Uterus (tissue), 4 donors: ENCODE measurements at places on chromosomes 5 and 9. TPM values are rescaled to one million over a fixed set of nuclear protein-coding genes. Genes with fewer than 3 reads are reported as not detected.

The DAPK1 gene
- total RNA-seq, result 44.6 TPM

GRCh38 chr9:90846770-90847419, 45.3 kb downstream of the SYK start:
- no peaks in the 10 kb centered on the region for H3K27me3 ChIP-seq
- no peak overlapping the region for H3K27ac ChIP-seq
- DNase-seq, result no peak
- H3K4me1 ChIP-seq, result no peaks in the 10 kb centered on the region

The AHRR gene
- total RNA-seq, result 9.1 TPM

- H3K36me3 ChIP-seq, result no peaks in the 10 kb centered on the region
- H3K27me3 ChIP-seq, result no peaks in the 10 kb centered on the region
- H3K27ac ChIP-seq, result no peak overlapping the region
- no peak for DNase-seq
- H3K4me3 ChIP-seq, result no peak overlapping the region
Measured at GRCh38 chr5:41812156-41812555, 58.1 kb downstream of the OXCT1 start.

The C5 gene
- total RNA-seq, result 37.1 TPM

DNA sequence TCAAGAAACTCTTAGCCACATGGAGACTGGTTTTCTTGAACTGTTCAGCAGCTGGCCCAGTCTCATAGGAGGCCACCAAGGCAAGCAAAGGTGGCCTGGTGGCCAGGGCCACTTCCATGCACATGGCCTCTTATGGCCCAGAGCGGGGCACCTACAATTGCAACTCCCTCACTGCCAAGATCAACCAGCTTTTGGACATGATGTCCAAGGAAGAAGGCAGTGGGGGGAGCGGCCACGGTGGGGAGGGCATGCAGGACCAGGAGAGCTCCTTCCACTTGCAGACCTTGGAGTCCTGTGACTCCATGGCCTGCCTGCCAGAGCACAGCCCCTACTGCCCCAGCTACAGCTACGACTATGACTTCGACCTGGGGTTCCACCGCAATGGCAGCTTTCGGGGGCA, 398.9 kb upstream of the PTPRD start:
- no peak for DNase-seq
- no peak overlapping the region for H3K27ac ChIP-seq
- no peaks in the 10 kb centered on the region for H3K4me1 ChIP-seq
- H3K4me3 ChIP-seq, result no peak overlapping the region

DNA sequence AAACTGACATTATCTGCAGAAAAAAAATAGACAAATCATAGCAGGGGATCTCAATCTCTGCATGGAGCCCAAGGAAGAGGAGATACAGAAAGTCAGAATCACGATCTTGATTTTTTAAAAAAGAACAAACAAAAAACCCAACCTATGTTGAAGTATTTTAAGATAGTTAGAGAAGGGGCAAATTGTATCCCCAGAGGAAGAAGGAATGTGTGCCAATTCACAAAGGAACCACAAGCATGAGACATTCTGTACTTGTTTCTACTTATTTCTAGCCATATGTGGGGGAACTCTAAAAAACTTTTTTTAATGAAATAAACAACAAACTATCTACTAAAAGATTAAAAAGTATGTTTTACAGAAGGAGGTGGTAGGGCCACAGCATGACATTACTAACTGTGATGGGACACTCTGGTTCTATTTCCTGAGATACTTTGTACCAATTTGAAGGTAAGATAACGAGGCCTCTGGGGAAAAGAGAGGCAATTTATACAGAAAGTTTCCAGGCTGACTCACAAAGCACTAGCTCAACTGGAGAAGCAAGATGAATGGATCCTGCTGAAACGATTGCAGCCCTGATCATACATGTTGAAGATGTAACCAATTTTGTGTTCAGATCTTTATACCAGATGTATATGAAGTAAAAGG, 22.5 kb downstream of the RANBP3L start:
- DNase-seq, result no peak
- H3K36me3 ChIP-seq, result no peaks in the 10 kb centered on the region
- H3K27me3 ChIP-seq, result no peaks in the 10 kb centered on the region
- H3K4me1 ChIP-seq, result no peaks in the 10 kb centered on the region
- no peak overlapping the region for H3K4me3 ChIP-seq

GRCh38 chr5:143262393-143263174, 140.9 kb downstream of the NR3C1 start:
- no peak overlapping the region for H3K4me3 ChIP-seq
- no peaks in the 10 kb centered on the region for H3K27me3 ChIP-seq
- no peaks in the 10 kb centered on the region for H3K36me3 ChIP-seq

- no peaks in the 10 kb centered on the region for H3K4me1 ChIP-seq
- H3K27me3 ChIP-seq, result no peaks in the 10 kb centered on the region
- no peak overlapping the region for H3K27ac ChIP-seq
- no peak for DNase-seq
- H3K4me3 ChIP-seq, result no peak overlapping the region
Measured at GRCh38 chr5:2184026-2184366, 301.3 kb upstream of the IRX4 start.

GRCh38 chr5:38115318-38115827, 143.0 kb upstream of the EGFLAM start:
- no peaks in the 10 kb centered on the region for H3K27me3 ChIP-seq
- no peak for DNase-seq
- H3K27ac ChIP-seq, result no peak overlapping the region
- H3K4me1 ChIP-seq, result no peaks in the 10 kb centered on the region
- no peak overlapping the region for H3K4me3 ChIP-seq

The GGTA1 gene
- total RNA-seq, result 3.1 TPM

The C5orf58 gene
- not detected for total RNA-seq

The SOX30 gene
- total RNA-seq, result not detected

DNA sequence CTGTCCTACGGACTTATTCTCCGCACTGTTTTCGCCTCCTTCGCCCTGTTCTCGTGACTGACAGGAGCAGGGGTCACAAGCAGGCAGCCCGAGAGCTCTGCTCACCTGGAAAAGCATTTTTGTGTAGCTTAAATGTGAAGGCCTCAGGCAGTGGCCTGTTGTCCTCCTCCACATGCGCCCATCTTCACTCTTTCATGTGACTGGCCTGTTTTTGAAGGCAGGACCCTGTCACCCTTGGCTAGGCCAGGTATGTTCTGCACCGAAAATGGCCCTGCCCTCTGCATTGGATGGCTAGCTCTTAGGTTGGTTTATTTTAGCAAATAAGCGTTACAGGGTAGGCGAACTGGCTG, 614 bp upstream of the CPLANE1 start:
- H3K4me3 ChIP-seq, result peak overlapping the region; percentile 77
- H3K4me1 ChIP-seq, result no peaks in the 10 kb centered on the region
- H3K36me3 ChIP-seq, result no peaks in the 10 kb centered on the region
- H3K27ac ChIP-seq, result peak overlapping the region; percentile 81
- no peaks in the 10 kb centered on the region for H3K27me3 ChIP-seq

DNA sequence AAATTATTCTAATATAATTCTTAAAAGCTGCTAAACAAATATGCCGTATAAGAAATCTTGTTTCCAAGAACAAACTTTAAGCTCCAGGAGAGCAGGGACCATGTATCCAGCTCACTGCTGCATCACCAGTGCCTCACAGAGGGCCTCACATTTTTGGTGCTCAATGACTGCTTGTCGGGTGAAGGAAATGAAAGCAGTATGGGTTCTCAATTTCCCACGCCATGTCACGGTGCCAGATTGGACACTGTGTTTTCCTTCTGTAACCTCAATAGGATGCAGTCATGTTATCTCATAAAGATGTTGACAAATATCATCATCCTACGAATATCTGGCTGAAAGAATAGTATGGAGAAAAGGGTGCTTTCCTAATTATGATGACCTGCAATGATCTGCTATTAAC, 64.7 kb downstream of the POU5F2 start:
- no peak for DNase-seq
- no peak overlapping the region for H3K27ac ChIP-seq
- no peaks in the 10 kb centered on the region for H3K4me1 ChIP-seq
- no peaks in the 10 kb centered on the region for H3K27me3 ChIP-seq
- no peaks in the 10 kb centered on the region for H3K36me3 ChIP-seq

DNA sequence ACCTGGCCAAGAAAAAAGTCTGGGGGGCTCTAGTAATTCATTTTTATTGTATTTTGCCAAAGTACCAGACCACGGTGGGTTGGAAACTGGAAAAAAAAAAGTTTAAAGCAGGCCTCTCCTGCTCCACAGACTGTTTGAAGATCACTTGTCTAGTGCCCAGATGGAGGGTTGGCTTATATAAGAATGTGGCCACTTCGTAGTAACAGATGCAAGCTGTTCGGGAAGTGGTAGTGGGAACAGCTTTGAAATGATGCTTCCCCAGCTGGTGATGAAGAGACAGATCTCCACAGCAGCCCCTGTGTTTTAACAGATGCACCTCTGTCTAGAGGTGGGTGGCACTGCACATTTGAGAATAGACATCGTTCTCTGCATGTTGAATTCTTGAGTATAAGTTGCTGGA, 54.3 kb upstream of the DMRT3 start:
- H3K36me3 ChIP-seq, result no peaks in the 10 kb centered on the region
- H3K27ac ChIP-seq, result no peak overlapping the region
- no peaks in the 10 kb centered on the region for H3K4me1 ChIP-seq

The C9orf153 gene
- 0.82 TPM for total RNA-seq

- H3K27me3 ChIP-seq, result no peaks in the 10 kb centered on the region
- H3K27ac ChIP-seq, result no peak overlapping the region
- no peaks in the 10 kb centered on the region for H3K4me1 ChIP-seq
- no peaks in the 10 kb centered on the region for H3K36me3 ChIP-seq
- no peak overlapping the region for H3K4me3 ChIP-seq
- no peak for DNase-seq
Measured at GRCh38 chr5:134255418-134256150, 29.7 kb upstream of the PPP2CA start.

DNA sequence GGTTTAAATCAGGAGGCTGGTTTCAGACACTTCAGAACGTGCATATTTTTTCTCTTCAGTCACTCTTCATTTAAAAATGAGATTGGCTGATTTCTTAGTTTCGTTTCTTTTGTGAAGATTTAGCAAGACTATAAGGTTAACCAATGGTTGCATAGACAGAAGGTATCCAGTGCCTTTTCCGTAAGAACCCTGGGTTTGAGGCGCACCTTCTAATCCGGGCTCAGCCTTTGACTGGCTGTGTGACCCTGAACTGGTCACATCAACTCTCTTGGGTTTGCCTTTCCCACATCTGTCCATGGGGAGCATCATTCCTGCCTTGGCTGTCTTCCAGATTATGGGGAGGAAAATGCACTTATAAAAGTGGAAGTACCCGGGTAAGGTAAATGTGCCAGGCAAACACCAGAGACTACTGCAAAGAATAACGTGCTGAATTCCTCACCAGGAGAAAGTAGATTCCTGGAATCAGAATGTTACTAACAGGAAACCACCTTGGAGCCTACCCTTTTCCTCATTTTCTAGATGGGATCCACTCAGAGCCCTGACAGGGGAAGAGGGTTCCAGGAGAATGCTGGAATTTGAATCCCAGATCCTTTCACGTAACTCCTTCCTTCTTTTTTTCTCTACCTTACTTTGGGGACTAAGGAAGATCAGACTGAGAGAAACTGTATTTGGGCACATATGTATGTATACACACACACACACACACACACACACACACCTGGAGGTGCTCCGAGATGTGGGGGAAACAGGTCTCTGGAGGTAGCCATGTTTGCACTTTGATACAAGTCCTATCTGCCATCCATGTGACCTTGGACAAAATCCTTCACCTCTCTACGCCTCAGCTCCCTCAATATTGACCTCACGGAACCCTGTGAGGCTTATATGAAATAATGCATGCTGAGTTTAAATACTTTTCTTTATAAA, 6.8 kb downstream of the HAND1 start:
- H3K27ac ChIP-seq, result no peak overlapping the region
- H3K36me3 ChIP-seq, result no peaks in the 10 kb centered on the region
- H3K27me3 ChIP-seq, result peaks cover 51% of the 10 kb centered on the region

DNA sequence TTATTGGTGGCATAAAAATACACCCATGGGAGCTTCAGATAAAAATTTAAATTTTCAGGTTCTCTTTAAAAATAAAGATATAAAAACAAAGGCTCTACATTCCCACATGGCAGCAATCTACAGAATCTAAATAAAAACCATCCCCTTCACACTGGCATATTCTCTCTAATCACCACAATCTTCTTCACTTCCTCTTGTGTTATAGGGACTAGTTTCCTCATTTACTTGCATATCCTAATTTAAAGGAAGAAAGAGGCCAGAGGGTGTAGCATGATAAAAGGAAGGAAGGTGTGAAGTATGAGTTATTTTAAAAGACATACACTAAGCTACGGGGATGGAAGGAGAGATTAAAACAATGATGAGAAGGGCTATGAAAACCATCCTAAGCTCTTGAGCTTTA, 390.5 kb downstream of the ZNF608 start:
- no peak overlapping the region for H3K27ac ChIP-seq
- H3K4me3 ChIP-seq, result no peak overlapping the region
- no peak for DNase-seq
- no peaks in the 10 kb centered on the region for H3K27me3 ChIP-seq

- no peak overlapping the region for H3K27ac ChIP-seq
- no peak overlapping the region for H3K4me3 ChIP-seq
- H3K4me1 ChIP-seq, result no peaks in the 10 kb centered on the region
- no peaks in the 10 kb centered on the region for H3K36me3 ChIP-seq
Measured at GRCh38 chr5:163822548-163822947, 317.1 kb downstream of the MAT2B start.

DNA sequence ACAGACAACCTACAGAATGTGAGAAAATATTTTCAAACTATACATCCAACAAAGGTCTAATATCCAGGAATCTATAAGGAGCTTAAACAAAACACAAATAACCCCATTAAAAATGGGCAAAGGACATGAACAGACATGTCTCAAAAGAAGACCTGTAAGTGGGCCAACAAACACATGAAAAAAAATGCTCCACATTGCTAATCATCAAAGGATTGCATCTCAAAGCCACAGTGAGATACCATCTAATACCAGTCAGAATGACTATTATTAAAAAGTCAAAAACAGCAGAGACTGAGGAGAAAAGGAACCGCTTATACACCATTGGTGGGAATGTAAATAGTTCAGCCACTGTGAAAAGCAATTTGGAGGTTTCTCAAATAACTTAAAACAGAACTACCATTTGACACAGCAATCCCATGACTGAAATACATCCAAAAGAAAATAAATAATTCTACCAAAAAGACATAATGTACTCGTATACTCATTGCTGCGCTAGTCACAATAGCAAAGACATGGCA, 39.1 kb upstream of the C5orf63 start:
- no peak for DNase-seq
- H3K4me3 ChIP-seq, result no peak overlapping the region
- H3K36me3 ChIP-seq, result no peaks in the 10 kb centered on the region
- H3K27me3 ChIP-seq, result no peaks in the 10 kb centered on the region

DNA sequence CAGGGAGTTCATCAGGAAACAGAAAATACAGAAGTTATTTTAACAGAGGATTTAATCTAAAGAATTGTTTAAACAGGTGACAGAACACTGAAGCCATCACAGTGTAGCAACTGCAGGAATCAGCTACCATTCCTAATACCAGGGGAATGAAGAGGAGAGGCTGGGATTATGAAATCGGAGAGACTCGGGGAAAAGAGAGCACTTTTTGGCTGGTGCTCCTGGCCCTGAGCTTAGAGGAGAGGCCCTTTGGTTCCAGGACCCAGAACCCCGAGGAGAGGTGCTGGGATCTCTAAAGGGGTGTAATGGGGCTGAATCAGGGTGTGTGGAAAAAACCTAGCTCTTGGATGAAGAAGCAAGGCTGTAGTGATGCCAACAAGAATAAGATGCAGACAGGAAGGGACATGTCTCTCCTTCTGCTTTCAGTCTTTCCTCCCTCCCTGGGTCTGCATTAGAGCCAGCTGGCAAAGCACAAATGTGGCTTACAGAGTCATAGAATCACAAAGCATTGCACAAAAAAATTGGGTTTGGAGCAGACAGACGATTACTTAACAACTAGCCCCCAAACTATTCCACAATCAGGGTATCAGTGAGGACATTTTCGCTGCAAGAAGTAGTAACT, 11.6 kb upstream of the SFXN1 start:
- DNase-seq, result peak; percentile 53
- H3K36me3 ChIP-seq, result no peaks in the 10 kb centered on the region
- H3K27me3 ChIP-seq, result no peaks in the 10 kb centered on the region
- H3K4me1 ChIP-seq, result no peaks in the 10 kb centered on the region
- no peak overlapping the region for H3K4me3 ChIP-seq

The OLFML2A gene
- total RNA-seq, result 60.9 TPM

The RNF224 gene
- not detected for total RNA-seq
